ENCODE measurements at places on chromosomes 1 and 21.

GRCh38 chr1:26686795-26687194 is 9.0 kb upstream of the ARID1A start:
- no peak for DNase-seq

DNA sequence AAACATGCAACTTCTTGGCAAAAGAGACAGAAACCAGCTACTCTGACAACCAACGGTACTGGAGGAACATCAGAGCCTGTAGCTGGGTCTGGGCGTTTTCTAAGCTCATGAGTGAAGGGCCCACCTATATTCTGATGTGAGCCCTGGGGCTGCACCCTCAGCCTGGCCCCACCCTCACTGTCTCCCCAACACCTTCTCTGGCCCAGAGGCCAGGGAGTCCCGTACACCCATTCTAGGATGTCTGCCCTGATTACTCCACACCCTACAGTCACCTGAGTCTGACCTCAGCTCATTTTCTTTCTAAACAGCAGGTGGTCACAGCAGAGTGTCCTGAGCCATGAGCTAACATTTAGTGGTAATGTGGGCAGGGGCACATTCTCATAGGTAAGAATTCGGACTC is 439.2 kb downstream of the MATN1 start:
- DNase-seq = no peak

GRCh38 chr1:77498918-77499317 is 183.5 kb downstream of the ZZZ3 start:
- no peak for DNase-seq

DNA sequence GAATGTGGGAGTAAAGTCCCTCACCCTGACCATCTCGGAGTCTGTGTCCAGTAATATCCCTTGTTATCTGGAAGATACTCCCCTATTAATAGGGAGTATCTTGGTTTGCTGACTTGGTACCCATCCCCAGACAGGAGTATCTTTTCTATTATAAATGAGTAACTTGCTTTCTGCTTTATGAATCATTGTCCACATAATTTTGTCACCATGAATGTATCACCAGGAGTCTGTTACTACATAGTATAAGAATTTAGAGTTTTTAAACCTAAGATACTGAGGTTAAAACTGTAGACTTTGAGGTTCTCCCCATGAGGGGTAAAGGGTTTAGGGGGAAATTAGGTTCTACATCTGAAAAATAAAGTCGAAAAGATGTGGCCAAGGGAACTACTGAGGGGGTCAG is 175.6 kb downstream of the FCRL5 start:
- DNase-seq = no peak

DNA sequence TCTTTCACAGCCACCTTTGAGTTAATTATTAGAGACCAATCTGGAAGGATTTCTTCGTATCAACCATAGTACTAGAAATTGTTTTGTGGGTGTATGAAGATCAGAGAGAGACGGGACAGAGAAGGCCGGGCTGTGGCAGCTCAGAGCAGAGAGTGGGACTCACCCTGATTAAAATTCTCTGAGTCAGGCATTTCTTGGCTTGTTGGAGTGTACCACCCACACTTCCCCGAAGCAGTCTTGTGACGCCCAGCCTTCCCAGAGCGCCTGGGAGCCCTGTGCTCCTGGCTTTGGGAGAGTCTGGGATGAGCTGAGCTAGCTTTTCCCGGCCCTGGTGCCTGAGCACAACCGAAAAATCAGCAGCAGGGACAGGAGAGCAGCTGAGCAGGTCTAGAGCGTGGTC is 19.4 kb downstream of the PLEKHM2 start:
- DNase-seq = no peak

GRCh38 chr1:38138498-38139233 is 92.1 kb upstream of the POU3F1 start:
- peak; percentile 79 for DNase-seq

DNA sequence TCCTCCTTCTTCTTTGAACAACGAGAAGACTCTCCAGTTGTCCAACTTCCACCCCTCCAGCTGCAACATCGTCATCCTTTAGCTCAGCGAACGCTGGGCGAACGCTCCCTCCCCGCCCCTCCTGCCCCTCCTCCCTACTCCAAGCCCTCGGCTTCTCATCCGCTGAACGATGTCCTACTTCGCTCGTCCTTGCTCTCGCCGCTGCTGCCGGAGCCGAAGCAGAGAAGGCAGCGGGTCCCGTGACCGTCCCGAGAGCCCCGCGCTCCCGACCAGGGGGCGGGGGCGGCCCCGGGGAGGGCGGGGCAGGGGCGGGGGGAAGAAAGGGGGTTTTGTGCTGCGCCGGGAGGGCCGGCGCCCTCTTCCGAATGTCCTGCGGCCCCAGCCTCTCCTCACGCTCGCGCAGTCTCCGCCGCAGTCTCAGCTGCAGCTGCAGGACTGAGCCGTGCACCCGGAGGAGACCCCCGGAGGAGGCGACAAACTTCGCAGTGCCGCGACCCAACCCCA is at the start of gene BCAN:
Gene BCAN (plus strand): TSS at position 357 of the 504 bp plus-strand sequence. CDS start 3,938 bp downstream, outside the sequence.
- DNase-seq = no peak

- no peak for DNase-seq
These were observed 543.2 kb upstream of the CXADR start for GRCh38 chr21:16969636-16970035.
